ENCODE measurements at places on chromosomes 1 and 21. TPM values are rescaled to one million over a fixed set of nuclear protein-coding genes. Genes with fewer than 3 reads are reported as not detected.

OR2L5 gene
- not detected for polyA plus RNA-seq

DNA sequence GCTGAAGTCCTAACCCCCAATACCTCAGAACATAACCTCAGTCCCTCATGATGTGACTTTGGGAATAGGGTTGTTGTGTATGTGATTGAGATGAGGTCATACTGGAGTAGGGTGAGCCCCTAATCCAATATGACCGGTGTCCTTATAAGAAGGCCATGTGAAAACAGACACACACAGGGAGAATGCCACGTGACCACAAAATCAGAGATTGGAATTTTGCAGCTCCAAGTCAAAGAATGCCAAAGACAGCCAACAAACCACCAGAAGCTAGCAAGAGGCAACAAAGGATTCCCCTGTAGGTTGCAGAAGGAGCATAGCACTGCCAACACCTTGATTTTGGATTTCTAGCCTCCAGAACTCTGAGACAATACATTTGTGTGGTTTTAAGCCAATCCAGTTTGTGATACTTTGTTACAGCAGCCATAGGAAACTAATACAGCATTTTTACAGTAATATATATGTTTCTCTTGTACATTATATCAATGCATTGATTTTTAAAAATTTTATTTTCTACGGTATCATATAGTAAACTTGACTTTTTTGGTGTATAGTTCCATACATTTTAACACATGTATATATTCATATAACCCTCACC, 5.4 kb downstream of the ZSWIM5 start:
- no peak for DNase-seq

S100A3 gene
- polyA plus RNA-seq, result not detected

- DNase-seq, result no peak
These were observed 24.6 kb downstream of the SLC27A3 start for GRCh38 chr1:153799566-153800465.

RIPK4 gene
- 7.6 TPM for polyA plus RNA-seq
